ENCODE measurements at places on chromosomes 3 and 15. TPM values are rescaled to one million over a fixed set of nuclear protein-coding genes. Genes with fewer than 3 reads are reported as not detected.

CFAP92 gene
- not detected for total RNA-seq

SGO1 gene
- total RNA-seq = 9.5 TPM

RTP1 gene
- not detected for total RNA-seq

NUDT16 gene
- 20.5 TPM for total RNA-seq

SI gene
- total RNA-seq = not detected

PLIN1 gene
- not detected for total RNA-seq

TGM4 gene
- not detected for total RNA-seq

XCR1 gene
- not detected for total RNA-seq

PLSCR5 gene
- not detected for total RNA-seq

HHLA2 gene
- not detected for total RNA-seq

BCL2A1 gene
- not detected for total RNA-seq

HRG gene
- total RNA-seq = not detected

P2RY1 gene
- not detected for total RNA-seq

OXTR gene
- total RNA-seq = 596 TPM

MAP6D1 gene
- 2.2 TPM for total RNA-seq

ARPC4 gene
- total RNA-seq = 258 TPM

PYGO1 gene
- 6.7 TPM for total RNA-seq

All from HFFc6 (cell line).